Kidney (tissue), 22 donors: ENCODE measurements at places on chromosomes 6 and 20. TPM values are rescaled to one million over a fixed set of nuclear protein-coding genes. Genes with fewer than 3 reads are reported as not detected.
A peak's percentile ranks its signal among the peaks of the same experiment; 100 is the strongest.

GRCh38 chr20:37669773-37670236, 24.0 kb upstream of the CTNNBL1 start:
- DNase-seq: no peak

DNA sequence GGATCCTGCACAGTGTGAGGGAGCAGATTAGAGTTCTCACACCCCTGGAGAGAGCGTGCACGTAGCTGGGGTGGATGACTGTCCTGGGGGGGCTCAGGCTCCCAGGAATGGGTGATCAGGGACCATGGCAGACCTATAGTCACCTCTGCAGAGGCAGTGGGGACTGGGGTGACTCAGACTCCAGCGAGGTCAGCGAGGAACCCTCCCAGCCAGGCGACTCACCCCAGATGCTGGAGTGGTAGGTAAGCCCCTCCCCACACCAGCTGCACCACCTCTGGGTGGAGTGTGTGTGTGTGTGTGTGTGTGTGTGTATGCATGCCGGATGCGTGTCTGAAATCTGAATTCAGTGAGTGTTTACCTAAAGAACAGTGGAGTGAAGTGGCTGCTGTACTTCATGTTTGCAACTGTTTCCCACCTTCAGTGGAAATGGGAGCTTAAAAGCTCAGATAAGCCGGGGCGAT, 17.4 kb upstream of the GTSF1L start:
- no peak for DNase-seq

DNA sequence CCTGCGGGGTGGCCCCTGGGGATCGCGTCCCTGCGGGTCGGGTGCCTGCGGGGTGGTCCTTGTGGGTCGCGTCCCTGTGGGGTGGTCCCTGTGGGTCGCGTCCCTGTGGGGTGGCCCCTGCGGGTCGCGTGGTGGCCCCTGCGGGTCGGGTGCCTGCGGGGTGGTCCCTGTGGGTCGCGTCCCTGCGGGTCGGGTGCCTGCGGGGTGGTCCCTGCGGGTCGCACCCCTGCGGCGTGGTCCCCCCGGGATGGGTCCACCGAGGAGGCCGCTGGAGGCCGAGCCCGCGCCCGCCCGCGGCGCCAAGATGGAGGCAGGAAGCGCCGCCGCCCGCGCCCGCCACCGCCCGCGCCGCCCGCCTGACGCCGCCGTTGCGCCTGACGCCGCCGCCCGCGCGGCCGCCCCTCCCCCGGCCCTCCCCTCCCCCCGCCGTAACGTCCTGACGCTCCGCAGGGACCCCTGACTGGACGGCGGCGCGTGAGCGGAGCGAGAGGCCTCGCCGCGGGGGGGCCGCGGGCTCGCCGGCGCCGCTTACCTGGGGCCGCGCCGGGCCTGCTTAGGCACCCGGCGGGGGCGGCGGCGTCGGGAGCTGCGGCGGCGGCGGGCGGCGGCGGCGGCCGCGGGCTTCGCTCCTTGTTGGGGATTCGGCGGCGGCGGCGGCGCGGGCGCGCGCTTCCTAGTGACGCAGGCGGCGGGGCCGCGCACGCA, at the start of gene GMEB2:
Gene GMEB2 (minus strand): TSS at position 678 of the 705 bp plus-strand sequence. CDS start 7,704 bp downstream, outside the sequence.
- peak; percentile 89 for DNase-seq

GRCh38 chr20:17849901-17850683, 118.5 kb downstream of the SNX5 start:
- DNase-seq: no peak

DNA sequence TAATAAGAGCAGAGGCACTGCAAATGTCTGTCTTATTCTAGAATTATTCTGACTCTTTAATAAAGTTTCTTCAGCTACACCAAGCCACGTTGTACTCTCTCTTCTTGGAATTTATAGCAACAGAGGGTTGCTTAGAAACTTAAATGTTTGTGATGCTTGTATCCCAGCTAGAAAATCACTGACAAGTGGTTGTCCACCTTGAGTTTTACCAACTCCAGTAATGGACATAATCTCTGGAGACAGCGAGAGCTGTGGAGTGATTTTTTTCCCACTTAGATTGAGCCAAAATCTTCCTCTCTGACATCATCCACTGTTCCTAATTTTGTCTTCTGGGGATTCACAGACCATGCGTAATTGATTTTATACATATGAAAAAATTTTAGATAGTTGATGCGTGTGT, 8.0 kb downstream of the ECT2L start:
- no peak for DNase-seq

DNA sequence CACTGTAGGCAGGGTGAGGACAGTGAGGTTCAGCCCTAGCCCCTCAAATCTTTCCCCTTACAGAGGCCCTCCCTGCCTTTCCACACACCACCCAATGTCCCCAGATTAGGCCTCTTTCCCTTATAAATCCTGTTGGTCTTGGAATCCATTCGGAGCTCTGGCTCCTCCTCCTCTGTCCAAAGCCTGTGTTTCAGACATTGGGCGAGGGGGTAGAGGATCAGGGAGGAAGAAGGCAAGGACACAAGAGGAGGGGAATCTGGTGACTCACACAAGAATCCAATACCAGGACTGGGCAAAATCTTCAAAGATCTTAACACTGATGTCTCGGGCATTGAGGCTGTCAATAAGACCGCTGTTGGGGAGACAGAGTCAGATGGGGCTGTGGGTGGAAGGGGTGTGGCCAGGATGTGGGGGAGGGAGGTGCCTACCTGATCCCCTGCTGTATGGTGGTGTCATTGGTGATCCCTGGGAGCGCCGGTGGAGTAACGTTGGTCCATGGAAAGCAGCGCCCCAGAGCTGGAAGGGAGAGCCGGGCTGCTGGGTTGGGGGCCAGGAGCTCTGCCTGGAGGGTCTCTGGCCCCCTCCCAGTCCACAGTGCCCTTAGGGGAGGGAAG, 7.6 kb downstream of the SLC44A4 start:
- DNase-seq: no peak

DNA sequence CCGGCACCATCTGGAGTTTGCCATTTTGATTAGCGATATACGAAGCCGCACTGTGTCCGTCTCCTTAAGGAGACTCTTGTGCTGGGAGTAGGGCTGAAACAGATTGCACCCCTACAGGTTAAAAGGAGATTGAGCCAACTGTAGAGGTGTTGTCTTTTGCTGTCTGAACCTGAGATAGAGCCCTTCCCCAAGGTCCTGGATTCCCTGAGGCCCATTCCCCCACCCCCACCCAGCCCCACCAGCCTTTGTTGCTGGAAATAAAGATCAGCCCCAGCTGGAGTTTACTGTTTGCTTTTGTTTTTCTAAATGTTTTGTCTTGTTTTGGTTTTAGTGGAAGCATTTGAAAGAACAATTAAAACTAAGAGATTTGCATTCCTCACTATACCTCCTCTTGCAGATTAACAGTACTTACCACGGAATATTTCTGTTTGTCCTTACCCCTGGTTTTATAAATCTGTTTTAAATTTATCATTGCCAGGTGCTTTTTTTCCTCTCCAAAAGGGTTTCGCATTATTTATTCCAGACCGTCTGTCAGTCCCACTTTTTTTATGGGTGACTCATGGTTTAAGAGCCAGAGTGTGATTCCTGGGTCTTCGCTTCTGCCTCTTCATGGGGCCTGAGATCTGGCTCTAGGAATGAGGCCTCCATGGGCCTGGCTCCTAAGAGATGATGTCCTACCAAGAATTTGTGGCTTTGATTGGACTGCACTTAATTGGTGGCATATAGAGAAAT, 169.2 kb downstream of the DTNBP1 start:
- DNase-seq: no peak

DNA sequence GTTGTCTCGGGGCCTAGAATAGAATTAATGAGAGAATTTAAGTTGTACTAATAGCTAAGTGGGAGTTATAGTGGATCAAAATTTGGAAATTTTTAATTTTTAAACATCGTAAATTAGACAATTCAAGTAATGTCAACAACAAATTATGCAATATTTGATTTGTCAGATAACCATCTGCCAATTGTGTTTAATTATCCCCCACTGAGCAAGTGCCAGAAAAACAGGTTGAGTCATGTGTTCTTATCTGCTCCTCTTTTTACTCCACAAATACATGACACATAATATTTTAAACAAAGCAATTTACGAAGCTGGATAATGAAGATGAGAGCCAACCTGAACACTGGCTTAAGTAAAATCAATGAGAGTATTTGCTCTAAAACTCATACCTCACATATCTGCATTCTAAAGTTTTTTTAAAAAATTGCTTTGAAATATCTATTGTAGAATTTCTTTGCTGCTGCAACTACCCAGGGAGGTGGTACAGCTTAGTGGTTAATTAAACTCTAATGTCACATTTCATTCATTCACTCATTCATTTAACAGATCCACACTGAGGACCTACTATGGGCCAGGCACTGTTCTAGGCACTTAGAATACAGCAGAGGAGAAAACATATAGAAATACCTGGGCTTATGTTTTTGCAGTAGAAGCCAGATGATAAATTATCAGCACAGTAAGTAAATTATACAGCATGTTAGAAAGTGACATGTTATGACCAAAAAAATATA, 57.1 kb upstream of the MAP7 start:
- no peak for DNase-seq

- DNase-seq: no peak
Measured at GRCh38 chr6:137519629-137520176, 25.5 kb upstream of the OLIG3 start.

GRCh38 chr6:73515204-73515655, 5.6 kb downstream of the EEF1A1 start:
- DNase-seq: no peak

GRCh38 chr6:153130515-153131036, 506 bp downstream of the RGS17 start:
- DNase-seq: peak; percentile 61

GRCh38 chr6:89941031-89941762, 46.9 kb downstream of the GJA10 start:
- DNase-seq: no peak

GRCh38 chr6:129006724-129007514, 124.0 kb downstream of the LAMA2 start:
- no peak for DNase-seq

- DNase-seq: peak; percentile 69
Measured at GRCh38 chr20:59598625-59599310, 5.6 kb upstream of the PHACTR3 start.

GRCh38 chr6:47086051-47086770, 44.1 kb upstream of the ADGRF1 start:
- DNase-seq: no peak

DNA sequence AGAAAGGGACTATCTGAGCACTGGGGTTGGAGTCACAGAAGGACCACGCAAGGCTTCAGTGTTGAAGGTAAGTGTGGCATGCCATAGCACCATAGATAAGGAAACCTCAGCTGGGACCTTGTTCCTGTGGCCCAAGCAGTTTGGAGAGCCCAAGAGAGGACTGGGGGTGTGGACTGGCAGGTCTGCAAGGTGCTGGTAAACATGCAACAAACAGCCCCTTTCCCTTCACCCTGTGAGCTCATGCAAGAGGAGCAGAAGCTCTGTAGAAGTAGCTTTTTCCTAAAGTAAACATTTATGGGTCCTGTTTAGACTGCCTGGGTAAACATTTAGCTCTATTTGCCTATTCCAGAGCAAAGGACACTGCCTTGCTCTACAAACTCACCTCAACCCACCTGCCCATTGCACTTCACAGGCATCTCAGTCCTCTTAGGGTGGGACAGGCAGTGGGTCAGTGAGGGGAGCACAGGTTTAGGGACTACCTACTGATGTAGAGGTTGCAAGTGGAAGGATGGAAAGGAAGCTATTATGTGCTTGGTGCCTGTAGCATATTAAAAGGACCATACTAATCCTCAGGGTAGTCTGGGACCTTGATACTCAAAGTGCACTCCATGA, 12.0 kb downstream of the ZSCAN31 start:
- no peak for DNase-seq

DNA sequence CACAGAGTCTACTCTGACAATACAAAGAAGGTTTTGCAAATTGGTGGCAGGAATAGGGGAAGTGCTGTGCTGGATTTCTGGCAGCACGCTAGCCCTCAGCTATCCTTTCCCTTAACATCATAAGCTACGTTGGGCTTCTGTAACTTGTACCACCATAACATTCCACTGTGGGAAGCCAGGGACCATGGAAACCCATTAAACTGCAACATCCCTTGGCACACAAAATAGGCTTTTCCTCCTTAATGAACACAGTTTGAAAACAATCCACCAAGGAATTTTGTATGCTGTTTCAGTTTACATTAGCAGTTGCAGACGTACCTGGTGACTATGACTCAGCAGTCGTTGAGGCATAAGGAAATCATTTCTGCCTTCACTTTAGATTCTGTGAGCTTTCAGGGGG, 203.9 kb upstream of the RAB32 start:
- no peak for DNase-seq

DNA sequence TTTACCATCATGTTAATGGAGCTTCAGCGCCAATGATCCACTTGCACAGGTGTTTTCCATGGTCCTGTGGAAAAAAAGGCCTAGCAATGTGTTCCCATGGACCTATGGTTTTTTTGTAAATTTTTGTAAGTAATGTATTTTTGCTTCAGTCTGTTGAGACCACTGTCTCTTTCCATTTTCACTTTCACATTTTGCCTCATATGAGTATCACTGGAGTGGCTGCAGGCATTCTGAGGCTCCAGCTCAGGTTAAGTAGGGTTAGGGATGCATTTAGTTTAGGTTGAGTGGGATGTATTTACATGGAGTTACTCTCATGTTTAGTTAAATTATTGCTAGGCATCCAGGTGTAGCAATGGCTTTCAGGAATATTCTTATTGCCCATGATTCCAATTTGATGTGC, 19.2 kb upstream of the LMBRD1 start:
- no peak for DNase-seq

GRCh38 chr20:51931371-51931781, 129.1 kb upstream of the SALL4 start:
- peak; percentile 55 for DNase-seq

- DNase-seq: peak; percentile 70
Measured at GRCh38 chr6:132937466-132937906, 123.1 kb downstream of the RPS12 start.

Gene BLCAP
- 106 TPM for polyA plus RNA-seq

Gene SLC29A1
- 50.1 TPM for polyA plus RNA-seq

Gene WASF1
- 6.5 TPM for polyA plus RNA-seq

Gene FRMD1
- 7.5 TPM for polyA plus RNA-seq

Gene SLC35F1
- polyA plus RNA-seq: 0.28 TPM
